ENCODE measurements at places on chromosomes 2 and 18. TPM values are rescaled to one million over a fixed set of nuclear protein-coding genes. Genes with fewer than 3 reads are reported as not detected.

RBM45 gene
- total RNA-seq = 9.1 TPM

SLC5A7 gene
- 1.7 TPM for total RNA-seq

SS18 gene
- 378 TPM for total RNA-seq

CD28 gene
- total RNA-seq = 2.7 TPM

LYPD1 gene
- total RNA-seq = not detected

RASGRP3 gene
- 4.2 TPM for total RNA-seq

C2orf15 gene
- not detected for total RNA-seq

FAP gene
- 4.2 TPM for total RNA-seq

SPP2 gene
- not detected for total RNA-seq

C2orf74 gene
- total RNA-seq = 8.8 TPM

DSG1 gene
- total RNA-seq = 122 TPM

NAT8 gene
- total RNA-seq = not detected

EVX2 gene
- total RNA-seq = 0.98 TPM

IL1RN gene
- 253 TPM for total RNA-seq

CD8B gene
- total RNA-seq = 10.6 TPM

KIAA2012 gene
- total RNA-seq = not detected

CD8B2 gene
- total RNA-seq = 0.74 TPM

GPR35 gene
- total RNA-seq = 3.9 TPM

GKN1 gene
- not detected for total RNA-seq

RAPGEF4 gene
- total RNA-seq = 18.4 TPM

EML6 gene
- 1.7 TPM for total RNA-seq

ANKRD62 gene
- total RNA-seq = 1.2 TPM

Data from vagina (tissue), 2 donors.